ENCODE measurements at places on chromosomes 16 and 17.

- DNase-seq, result peak; percentile 28
Measured at GRCh38 chr17:50056217-50056960, 479 bp downstream of the ITGA3 start.

- no peak for DNase-seq
Measured at GRCh38 chr16:2530629-2531318, 434 bp downstream of the CEMP1 start.

DNA sequence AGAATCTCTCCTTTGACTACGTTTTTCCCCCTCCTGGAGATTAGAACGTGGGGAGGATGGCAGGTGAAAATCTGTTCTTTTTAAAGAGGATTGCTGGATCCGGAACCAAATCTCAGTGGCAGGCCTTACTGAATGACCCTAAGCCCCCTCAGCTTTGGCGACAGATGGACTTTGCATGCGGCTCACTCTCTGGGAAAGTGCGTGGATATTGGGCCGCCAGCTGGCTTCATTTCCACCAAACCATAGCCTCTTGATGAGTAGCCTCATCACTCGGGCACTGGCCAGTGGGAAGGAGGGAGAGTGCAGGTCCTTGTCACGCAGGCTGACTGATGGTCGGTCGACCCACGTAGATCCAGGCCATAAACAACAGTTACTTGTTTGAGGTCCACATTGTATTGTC is 31.3 kb upstream of the CCDC182 start:
- no peak for DNase-seq

DNA sequence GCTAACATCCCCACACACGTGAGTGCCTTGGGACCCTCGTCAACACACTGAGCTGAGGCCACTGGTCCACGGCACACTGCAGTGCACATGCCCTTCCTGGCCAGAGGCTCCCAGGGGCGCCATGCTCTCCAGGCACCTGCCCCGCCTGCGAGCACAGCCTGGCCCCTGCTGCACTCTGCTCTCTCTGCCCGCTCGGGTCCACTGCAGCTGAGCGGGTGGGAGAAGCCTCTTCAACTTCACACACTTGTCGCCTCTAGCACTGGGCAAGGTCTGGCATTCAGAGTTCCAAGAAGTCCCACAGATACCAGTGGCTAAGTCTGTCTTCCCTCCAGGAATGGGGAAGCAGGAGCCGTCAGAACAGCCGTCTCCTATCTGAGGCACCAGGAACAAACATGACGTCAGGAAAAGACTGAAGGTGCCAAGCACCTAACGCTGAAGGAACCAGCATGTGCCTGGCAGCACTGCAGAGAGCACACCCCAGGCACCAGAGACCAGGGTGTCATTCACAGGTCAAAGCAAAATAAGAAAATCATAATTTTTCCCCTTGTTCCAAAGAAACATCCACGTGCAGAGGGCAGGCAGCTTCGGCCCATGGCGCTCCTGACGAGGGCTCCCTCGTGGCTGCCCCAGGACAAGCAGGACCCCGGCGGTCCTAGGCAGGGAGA is 82.9 kb downstream of the ZNF778 start:
- no peak for DNase-seq

GRCh38 chr17:35645923-35646322 is 58.8 kb downstream of the AP2B1 start:
- no peak for DNase-seq

DNA sequence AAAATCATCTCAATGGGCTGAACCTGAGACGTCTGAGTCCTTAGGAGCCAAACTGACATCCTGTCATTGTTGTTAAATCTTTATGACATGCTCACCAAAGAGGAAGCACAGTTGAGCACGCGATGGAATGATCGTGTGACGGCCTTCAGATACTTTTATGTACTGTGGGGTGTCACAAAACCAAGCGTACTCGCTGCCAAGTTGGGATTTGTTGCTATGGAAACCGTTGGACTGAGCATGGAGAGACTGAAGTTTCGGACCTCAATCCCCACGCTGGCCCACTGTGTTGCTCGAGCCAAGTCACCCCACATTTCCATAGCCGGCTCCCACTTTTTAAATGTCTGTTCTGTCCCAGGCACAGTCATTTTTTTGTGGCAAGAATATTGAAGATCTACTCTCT is 222.8 kb upstream of the SDK2 start:
- no peak for DNase-seq

DNA sequence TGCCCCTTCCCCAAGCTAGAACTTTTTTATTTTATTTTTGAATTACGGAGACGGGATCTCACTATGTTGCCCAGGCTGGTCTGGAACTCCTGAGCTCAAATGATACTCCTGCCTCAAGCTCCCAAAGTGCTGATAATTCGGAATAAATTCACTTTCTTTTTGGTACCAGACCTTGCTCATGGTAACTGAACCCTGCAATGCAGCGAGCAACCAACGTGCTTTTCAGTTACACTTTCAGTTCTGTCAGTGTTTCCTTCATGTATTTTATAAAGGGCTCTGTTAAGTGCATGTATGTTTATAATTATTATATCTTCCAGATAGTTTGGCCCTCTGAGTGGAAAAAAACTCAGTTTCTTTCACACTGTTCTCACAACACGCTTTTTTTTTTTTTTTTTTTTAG is 13.9 kb downstream of the C16orf96 start:
- DNase-seq, result no peak

DNA sequence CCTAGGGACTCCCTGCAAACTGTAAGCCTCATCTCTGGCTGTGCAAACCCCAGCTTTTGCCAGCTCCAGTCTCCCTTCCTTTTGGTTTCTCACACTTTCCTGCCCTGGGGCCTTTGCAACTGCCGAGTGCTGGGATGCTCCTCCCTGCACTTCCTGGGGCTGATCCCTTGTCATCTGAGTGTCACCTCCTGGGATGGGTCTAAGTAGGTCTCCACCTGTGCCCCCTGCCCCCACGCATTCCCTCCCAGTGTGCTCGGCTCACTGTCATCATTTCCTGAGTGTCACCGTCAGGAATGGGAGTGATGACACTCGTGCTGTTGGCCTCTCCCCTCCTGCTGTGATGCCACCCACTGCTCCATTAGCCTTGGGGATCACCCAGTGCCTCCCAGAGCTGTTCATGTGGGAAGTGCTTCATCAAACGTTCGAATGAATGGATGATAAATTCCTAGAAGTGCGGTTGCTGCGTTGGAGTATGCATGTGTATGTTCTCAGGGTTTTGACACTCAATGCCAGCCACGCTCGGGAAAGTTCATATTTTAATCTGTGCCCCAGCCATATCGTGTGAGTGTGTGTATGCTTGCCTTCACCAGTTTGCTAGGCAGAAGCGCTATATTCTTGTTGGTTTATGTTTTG is 189.9 kb downstream of the NTN1 start:
- no peak for DNase-seq

GRCh38 chr16:31517800-31518402 is 9.7 kb upstream of the RUSF1 start:
- DNase-seq, result no peak

GRCh38 chr16:85170066-85170491 is 57.8 kb upstream of the CIBAR2 start:
- DNase-seq, result no peak

DNA sequence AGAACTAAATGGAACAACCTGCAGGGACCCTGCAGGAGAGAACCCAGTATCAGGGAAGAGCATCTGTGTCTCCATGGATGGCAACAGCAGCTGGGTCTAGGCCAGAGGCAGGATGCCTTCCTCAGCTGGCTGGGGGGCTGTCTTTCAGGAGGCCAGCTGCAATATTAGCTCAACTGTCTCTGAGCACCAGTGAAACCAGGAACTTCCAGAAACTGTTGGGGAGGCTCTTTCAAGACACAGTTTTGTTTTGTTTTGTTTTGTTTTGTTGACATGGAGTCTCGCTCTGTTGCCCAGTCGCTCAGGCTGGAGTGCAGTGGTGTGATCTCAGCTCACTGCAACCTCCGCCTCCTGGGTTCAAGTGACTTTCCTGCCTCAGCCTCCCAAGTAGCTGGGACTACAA is 7.6 kb downstream of the GPR142 start:
- no peak for DNase-seq

- DNase-seq, result no peak
Measured at GRCh38 chr17:40536295-40537171, 28.7 kb downstream of the CCR7 start.

DNA sequence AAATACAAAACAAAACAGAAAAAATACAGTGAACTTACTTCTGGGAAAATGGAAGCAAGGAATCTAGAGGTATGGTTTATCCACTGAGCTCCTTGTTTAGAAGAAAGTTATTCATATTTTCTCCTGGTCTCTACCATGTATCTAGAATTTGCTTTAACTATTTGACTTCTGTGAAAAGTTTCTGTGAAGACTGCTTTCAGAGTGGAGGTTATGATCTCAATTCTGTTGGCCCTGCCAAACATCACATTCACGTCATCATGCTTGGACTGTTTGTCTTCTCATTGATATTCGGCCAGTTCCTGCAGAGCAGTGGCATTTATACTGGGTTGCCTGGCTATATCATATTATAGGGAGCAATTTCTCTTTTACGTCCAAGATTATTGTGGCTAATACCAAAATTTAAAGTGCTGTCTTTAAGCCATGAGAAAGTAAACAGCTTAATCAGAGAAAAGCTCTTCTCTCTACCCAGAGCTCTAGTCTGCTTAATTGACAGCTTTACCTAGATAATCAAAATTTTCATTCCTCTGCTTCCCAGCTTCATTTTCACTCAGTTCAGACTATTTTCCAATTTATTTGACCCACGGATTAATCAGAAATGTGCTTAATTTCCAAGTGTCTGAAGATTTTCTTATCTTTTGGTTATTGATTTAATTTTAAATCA is at the start of gene ABCA8:
Gene ABCA8 (minus strand): TSS at position 212 of the 661 bp plus-strand sequence. CDS start 13,358 bp downstream, outside the sequence.
- DNase-seq, result no peak

- no peak for DNase-seq
Measured at GRCh38 chr17:16484445-16485175, 7.4 kb downstream of the LRRC75A start.

GRCh38 chr17:42459256-42459800 is 650 bp downstream of the ATP6V0A1 start:
- no peak for DNase-seq

DNA sequence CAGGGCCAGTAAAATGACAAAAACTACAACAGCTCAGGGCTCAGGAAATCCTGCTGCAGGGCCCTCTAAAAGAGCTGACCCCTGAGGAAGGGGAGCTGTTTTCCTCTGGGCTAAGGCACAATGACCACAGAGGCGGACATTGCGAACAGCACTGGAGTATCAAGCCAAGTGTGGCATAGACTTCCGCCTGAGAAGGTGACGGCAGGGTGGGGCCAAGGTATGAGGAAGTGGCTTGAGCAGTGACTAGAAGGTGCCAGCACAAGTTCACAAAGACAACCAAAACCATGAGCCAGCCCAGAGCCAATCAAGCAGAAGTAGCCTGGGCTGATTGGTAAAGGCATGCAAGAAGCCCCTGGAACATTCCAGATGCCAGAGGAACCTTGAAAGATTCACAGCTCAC is 13.9 kb downstream of the ERN2 start:
- DNase-seq, result peak; percentile 22

- no peak for DNase-seq
Measured at GRCh38 chr16:2734844-2735515, 15.0 kb upstream of the PRSS27 start.

- DNase-seq, result peak; percentile 54
Measured at GRCh38 chr16:58501242-58502131, 1.5 kb downstream of the NDRG4 start.

DNA sequence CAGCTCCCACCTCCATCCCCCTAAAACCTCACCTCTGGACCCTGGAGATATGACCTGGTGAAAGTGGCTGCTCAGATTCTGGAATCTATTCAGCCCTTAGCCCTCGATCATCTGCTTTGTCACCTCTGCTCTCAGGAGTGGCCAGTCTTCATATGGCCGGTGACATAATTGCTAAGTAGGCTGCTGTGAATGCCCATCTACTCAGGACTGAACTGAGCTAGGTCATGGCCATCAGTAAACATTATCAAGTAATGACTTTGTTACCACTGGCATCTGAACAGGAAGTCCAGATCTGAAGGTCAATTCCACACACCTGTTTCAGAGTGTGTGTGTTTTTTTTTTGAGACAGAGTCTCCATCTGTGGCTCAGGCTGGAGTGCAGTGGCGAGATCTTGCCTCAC is 78.6 kb downstream of the CDK5R1 start:
- no peak for DNase-seq

- no peak for DNase-seq
Measured at GRCh38 chr16:82006036-82006435, 5.2 kb downstream of the SDR42E1 start.

GRCh38 chr16:78786635-78787034 is 687.2 kb downstream of the WWOX start:
- no peak for DNase-seq

GRCh38 chr17:76845541-76846017 is 22.6 kb upstream of the MGAT5B start:
- no peak for DNase-seq

- no peak for DNase-seq
Measured at GRCh38 chr16:49010879-49011278, 270.8 kb downstream of the CBLN1 start.

GRCh38 chr17:4822835-4823234 is 10.3 kb upstream of the MINK1 start:
- DNase-seq, result no peak

GRCh38 chr16:1374418-1375297 is 22.9 kb downstream of the GNPTG start:
- no peak for DNase-seq

DNA sequence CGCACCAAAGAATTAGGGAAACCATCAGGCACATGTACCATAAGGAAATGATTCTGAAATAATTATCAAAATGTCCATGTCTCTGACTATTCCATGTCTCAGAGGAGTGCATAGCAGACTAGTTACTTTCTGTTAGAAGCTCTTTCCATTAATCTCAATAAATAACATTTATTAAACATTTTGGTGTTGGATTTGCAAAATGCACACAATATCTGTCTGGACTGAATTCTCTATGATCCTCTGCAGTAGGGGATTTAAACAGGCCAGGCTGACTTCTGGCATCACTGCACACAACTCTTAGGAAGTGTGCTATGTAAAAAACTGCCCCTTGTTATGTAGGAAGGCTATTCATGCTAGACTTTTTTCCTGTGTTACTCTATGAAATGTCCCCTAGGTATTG is 283.3 kb upstream of the CDH5 start:
- DNase-seq, result no peak

DNA sequence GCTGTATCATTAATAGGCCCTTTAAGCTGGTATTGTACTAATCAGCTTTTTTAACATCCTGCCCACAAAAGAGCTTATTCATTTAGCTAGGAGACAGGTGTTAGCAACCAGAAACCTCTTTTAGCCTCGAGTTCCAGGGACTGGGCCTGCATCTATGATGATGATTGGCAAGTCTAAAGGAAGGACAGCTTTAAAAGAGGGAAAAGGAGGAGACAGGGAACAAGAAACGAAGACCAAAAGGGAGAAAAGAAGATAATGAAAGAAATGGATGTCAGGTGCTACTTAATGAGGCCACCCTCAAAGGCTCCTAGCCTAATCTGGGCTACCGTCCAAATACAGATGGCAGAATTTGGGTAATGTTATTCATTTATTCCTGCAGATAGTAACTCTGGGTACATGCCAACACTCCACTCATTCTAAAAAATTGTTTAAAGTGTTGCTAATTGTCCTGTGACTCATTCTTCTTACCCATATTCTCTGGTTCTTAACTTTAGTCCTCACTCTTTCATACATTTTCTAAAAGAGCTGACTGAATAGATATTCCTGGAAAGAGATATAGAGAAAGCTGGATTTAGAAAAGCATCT is 18.7 kb upstream of the RFFL start:
- DNase-seq, result no peak

- no peak for DNase-seq
Measured at GRCh38 chr16:54291656-54292487, 5.3 kb upstream of the IRX3 start.

- DNase-seq, result no peak
Measured at GRCh38 chr16:73781297-73781696, 515.3 kb upstream of the PSMD7 start.
